ENCODE measurements at places on chromosomes 11 and 22. TPM values are rescaled to one million over a fixed set of nuclear protein-coding genes. Genes with fewer than 3 reads are reported as not detected.

MPZL3 gene
- 8.2 TPM for total RNA-seq

SLC22A12 gene
- not detected for total RNA-seq

SUSD2 gene
- total RNA-seq: 0.09 TPM

GRIK4 gene
- total RNA-seq: 0.18 TPM

F2 gene
- total RNA-seq: not detected
